DMS79 (cell line): ENCODE measurements at places on chromosomes 5 and 9.

- DNase-seq, result no peak
These were observed 1.4 kb downstream of the GABRG2 start for GRCh38 chr5:162068936-162069335.

GRCh38 chr5:1563617-1564181 is 39.9 kb upstream of the LPCAT1 start:
- DNase-seq, result no peak

GRCh38 chr5:147481376-147481775 is 28.5 kb downstream of the DPYSL3 start:
- no peak for DNase-seq

- no peak for DNase-seq
These were observed 1.2 kb downstream of the CDHR2 start for GRCh38 chr5:176550275-176550831.

- no peak for DNase-seq
These were observed 145.9 kb downstream of the PRELID2 start for GRCh38 chr5:145689235-145689634.

DNA sequence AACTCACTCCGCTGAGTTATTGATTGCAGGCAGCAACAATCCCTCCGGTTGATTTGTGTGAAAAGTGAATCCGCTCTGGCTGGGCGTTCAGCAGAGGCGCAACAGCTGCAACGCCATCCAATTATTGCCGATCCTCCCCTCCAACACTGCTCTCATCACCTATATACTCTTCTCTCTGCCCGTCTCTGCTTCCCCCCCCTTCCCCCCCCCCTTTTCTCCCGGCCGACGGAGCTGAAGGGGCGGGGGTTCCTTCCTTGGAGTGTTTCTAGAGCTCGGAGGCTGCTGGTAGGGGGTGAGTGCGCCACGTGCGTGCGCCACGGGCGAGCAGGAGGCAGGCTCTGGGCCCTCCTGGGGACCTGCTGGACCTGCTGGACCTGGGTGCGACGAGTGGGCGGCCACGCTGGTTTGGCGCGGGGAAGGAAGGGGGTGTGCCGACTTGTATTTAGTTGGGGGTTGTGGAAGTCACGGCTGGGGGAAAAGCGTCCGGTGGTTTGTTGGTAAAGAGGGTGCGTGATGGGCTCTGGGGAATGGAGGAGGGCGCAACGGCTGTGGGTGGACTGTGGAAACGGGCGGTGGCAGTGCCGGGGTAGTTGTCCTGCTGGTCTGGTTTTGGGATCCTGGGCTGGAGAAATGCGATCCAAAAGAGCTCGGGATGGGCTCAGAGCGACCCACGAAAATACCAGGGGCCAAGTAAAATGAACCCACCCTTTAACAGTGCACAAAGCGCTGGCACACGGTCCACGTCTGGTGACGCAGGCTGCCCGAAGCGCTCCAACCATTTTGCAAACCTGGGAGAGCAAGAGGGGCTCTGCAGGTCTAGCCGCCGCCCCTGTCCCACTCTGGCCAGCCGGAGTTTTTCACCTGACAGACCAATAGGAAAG is 6.4 kb upstream of the MEF2C start:
- no peak for DNase-seq

GRCh38 chr5:159536166-159536565 is 205.9 kb upstream of the IL12B start:
- no peak for DNase-seq

DNA sequence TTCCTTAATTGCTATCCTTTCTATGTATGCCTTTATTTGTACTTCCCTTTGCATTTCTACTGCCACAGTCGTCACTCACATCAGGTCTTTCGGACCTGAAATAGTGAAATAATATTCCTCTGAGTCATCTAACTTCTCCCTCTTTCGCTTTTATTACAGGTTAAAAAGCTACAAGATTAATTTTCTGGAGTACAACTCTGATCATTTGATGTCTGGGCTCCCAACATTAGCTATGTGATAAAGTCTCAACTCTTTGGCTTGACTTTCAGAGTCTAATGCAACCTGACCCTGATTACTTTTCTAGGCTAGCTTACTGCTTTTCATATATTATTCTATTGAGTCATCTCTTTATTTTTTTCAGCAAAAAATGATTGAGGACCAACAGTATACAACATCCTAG is 638.8 kb upstream of the WWC1 start:
- DNase-seq, result no peak

- no peak for DNase-seq
These were observed 234.5 kb downstream of the ADAMTSL1 start for GRCh38 chr9:18708429-18708828.

DNA sequence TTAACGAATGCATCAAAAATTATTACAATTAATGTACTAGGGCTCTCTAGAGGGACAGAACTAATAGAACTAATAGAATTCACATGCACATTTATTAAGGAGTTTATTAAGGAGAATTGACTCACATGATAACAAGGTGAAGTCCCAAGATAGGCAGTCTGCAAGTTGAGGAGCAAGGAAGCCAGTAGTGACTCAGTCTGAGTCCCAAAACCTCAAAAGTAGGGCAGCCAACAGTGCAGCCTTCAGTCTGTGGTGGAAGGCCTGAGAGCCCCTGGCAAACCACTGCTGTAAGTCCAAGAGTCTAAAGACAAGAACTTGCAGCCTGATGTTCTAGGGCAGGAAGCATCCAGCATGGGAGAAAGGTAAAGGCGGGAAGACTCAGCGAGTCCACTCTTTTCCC is 633.8 kb downstream of the SEMA5A start:
- DNase-seq, result no peak

- no peak for DNase-seq
These were observed 10.9 kb downstream of the RAPGEF1 start for GRCh38 chr9:131728961-131729360.

- no peak for DNase-seq
These were observed 69.8 kb downstream of the KCNIP1 start for GRCh38 chr5:170573660-170574059.

GRCh38 chr9:14303100-14303499 is 10.8 kb downstream of the NFIB start:
- DNase-seq, result no peak

- DNase-seq, result no peak
These were observed 2.7 kb upstream of the CNOT6 start for GRCh38 chr5:180491496-180491895.

DNA sequence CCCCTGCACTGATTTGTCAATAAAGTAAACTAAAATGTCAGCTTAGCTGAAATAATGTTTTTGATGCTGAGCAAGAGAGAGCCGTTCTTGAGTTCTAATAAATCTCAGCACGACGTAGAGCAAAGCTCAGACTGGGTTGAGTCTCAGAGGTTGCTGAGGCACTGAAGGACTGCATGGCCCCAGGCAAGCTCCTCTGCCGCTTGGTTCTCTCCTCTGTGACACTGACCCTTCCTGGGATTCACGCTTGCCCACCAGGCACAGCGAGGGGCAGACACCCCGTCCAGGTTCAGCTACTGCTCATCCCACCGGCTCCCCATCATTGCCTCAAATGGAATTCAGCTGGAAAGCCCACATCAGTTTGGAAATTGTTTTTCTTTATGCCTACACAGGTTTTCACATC is 129.8 kb downstream of the IRX2 start:
- DNase-seq, result no peak

GRCh38 chr9:14497476-14497875 is 183.5 kb upstream of the NFIB start:
- DNase-seq, result no peak

- no peak for DNase-seq
These were observed 159.1 kb upstream of the ACOT12 start for GRCh38 chr5:81552852-81553566.

GRCh38 chr5:169024421-169024820 is 276.5 kb downstream of the SLIT3 start:
- no peak for DNase-seq

- no peak for DNase-seq
These were observed 583 bp upstream of the TJP2 start for GRCh38 chr9:69173497-69173890.

GRCh38 chr5:130974021-130974683 is 190.9 kb downstream of the HINT1 start:
- DNase-seq, result no peak

DNA sequence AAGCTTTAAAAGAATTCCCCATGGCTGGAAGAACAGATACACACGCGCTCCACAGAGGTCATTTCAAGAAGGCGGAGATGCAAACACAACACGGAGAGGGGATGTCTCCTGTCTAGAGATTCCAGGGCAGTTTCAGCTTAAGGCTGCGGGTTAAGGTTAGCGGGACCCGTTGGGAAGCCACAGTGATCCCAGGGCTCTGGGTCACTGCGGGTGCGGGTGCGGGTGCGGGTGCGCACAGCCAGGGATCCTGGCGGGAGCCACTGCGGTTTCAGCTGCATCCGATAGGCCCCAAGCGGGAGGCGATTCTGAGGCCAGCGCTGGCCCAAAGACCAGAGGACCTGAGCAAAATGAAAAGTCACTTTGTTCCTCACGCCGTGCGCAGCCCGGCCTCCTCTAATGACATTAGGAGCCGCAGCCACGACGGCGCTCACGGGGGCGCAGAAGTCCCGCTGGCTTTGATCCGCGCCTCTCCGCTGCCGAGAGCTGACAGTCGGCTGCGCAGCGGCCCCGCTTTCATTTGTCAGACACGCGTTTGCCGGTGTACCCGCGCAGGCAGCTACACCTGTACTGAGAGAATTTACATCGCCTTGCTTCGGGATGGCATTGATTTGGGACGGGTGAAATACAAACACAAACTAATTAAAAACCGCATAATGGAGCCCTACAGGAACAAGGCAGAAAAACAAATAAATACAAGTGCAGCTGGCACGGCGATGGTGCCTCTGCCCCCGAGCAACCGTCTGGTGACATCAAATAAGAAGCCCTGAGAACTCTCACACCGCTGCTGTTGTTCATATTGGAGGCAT is 5.3 kb upstream of the IRX1 start:
- DNase-seq, result no peak

DNA sequence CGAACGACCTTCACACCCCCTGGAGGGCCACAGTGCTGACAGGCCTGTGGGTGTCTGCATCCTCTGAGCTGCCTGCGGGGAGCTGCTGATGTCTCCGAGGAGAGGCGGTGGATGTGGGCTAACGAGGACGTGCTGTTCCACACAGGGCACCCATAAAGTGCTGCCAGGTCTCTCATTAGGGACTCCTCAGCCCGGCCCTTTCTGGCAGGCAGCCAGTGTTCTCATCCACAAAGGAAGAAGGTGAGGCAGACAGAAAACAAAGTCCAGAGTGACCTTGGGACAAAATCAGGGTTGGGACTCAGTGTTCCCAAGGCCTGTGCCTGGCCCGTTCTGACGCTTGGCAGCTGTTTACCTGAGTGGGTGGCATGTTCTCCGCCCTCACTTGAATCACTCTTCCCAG is 29.3 kb downstream of the CARTPT start:
- no peak for DNase-seq

GRCh38 chr5:176614805-176615478 is 5.0 kb upstream of the GPRIN1 start:
- DNase-seq, result no peak

- DNase-seq, result no peak
These were observed 154.8 kb upstream of the KLF9 start for GRCh38 chr9:70569070-70569772.

DNA sequence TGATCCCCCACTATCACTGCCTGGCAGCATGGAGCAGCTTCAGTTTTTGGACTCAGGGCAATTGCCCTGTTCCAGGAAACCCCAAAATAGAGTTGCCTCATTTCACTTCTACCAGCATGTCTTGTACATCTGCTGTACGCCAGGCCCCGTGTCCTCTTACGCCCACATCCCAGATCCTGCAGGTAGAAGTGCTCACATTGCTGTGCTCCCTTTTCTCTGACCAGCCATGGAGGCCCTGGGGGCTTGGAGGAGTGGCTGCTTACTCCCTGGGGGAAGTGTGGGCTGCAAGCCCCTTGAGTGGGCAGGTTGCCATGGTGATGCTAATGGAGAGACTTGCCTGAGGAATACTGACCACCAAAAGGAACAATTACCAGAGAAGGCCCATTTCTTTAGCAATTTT is 55.6 kb upstream of the KCNIP1 start:
- no peak for DNase-seq

- no peak for DNase-seq
These were observed 75.2 kb upstream of the SSBP2 start for GRCh38 chr5:81826128-81826527.

DNA sequence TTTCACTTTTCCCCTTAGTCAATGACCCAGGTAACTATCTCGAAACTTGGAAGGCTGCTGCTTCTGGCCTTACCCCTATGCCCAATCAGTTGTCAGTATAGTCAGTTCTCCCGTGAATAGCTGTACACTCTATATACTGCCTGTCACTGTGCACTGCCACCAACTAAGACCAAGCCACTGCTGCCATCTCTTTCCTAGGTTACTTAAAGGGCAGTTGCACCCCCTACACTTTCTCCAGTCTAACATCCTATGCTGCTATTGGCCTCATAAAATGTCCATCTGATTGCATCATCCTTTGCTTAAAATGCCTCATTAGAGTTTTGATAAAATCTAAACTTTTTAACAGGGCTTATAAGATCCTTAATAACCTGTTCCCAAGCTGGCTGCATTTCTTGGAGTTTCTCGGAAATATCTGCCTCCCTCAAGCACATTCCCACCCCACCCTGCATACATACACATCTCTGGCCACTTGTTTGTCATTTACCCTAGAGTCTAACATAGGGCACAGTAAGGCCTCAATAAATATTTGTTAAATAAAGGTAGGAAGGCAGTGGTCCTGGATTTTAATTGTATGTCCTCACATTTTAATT is 32.8 kb upstream of the TNFAIP8 start:
- no peak for DNase-seq

DNA sequence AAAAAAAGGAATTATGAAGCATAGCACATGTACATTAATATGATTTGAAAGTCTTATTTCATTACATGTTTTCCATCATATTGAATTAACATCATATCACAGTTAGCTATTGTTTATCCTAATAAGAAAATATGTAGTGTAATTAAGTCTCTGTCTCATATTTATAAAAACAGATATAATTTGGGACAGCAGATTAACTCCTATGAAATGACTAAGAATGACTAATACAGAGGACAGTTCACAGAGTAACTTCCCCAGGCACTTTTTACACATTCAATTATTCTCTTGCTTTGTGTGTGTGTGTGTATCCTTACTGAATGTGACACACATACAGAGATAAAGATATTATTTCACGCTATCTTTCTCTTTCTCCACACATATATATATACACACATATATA is 2400.9 kb upstream of the C9orf72 start:
- DNase-seq, result no peak

DNA sequence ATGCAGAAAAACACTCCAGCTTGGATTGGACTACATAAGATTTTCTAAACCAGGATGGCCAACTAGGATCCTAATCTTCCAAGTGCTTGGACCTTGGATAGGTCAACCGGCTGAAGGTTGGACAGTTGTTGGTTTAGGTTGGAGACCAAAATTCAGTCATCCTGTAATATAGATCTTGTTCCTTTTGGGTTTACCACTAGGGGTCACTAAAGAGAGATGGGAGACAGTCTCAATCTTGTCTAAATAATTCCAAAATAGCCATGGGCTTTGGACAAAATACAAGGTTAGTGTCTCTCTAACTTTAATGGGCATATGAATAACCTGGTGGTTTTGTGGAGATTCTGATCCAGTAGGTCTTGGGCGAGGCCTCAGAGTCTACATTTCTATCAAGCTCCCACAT is 148.7 kb upstream of the ERCC6L2 start:
- DNase-seq, result no peak
